GM13976 (cell line): ENCODE measurements at places on chromosomes 12 and 14.

DNA sequence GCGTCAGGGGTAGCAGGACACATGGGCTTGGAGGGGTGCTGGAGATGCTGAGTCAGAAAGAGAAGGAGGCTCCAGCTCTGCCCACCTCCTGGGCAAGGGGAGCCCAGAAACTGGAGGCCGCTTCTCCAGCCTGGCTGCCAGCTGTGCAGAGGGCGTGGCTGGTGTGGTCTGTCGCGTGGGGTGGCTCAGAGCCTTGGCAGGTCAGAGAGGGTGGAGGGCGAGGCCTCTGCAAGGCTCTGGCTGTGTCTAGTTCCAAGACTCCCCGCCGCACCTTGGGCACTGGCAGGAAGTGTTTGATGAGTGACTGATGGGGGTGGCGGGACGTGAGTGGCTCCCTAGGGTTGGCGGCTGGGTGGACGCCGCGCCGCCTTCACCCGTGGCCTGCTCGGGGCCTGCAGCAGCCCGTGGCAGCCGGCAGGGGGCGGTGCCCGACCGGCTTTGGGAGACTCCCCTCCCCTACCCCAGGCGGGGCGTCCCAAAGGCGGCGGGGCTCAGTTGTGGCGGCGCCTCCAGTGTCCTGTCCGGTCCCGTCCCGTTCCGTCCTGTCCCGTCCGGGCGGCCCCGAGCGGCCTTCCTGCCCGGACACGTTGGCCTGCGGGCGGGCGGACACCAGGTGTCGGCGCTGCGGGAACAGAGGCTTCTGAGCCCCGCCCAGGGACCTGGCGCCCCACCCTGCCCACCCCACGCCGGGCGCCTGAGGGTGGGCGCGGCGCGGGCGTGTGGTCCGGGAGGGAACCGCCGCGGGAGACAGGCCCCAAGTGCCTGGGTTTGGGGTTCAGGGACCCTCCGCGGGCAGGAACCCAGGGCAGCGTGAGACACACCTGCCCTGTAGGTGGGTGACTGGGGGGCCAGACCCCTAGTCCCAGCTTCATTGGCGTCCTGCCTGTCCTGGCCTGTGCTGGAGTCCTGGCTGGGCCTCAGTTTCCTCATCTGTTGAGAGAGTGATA, 39.7 kb downstream of the KRT80 start:
- peak; percentile 86 for DNase-seq

DNA sequence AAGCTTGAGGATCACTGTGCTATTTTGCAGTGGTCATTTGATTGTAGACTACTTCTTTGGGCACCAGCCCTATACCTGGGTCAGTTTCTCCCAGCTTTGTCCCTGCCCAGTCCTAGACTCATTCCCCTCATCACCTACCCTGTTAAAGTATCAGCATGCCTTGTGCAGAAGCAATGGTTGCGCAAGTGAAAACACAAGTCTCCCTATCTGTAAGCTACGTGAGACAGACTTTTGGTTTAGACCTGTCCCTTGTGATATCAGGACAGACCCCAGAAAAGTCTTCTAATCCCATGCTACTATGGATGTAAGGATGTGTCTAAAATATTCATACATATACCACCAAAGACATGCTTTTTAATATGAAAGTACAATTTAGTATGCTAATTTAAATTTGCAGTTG, 88.8 kb upstream of the ATP2B1 start:
- DNase-seq, result no peak

- no peak for DNase-seq
These were observed 51.0 kb upstream of the RIN3 start for GRCh38 chr14:92462568-92462967.

DNA sequence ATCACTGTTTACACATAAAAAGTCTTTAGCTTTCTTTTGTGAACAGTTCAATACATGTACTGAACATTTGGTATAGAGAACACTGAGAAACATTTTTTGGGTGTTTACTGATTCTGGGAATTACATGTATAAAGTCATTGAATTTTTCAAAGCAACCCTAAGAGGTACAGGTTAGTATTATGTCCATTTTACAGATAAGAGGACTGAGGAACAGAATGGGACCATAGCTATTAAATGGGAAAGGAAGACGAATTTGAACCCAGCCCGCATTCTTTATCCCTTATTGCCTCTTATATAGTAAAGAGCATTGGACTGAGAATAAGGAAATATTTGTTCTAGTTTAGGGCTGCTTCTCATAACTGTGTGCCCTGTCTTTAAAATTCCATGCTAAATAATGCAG, 889 bp upstream of the KANSL2 start:
- DNase-seq, result no peak

DNA sequence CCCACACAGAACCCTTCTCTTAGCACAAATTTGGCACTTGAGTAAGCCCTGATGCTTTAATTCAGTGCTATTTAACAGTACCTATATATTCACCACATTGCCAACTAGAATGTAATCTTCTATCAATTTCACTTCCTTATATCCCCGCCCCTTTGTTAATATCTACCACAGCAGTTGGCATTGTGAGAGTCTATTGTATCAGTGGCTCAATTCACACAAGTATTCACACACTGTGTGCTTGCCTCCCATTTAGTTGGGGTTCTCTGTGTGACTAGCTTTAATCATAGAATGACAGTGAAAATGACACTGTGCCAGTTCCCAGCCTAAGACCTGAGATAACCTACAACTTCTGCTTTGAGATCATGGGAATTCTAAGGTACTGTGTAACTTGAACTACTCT, 103.1 kb downstream of the SEC23A start:
- DNase-seq, result no peak

DNA sequence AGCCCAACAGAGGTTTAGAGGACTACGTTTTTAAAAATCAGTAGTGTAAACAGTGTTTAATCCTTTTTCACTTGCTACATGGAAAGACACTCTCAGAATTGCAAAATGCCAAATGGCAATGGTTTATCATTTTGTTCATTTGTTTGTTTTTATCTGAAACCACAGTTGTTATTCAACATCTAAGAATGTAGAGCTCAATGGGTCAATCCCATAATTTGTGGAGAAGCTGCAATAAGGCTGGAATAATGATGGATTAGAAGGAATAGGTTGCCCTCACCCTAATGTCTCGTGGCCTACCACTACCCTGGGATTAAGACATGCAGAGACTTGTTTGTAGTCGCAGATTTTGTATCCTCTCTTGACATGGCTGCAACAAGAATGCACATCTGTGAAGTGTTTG, 115.7 kb downstream of the LLPH start:
- no peak for DNase-seq

GRCh38 chr12:128983371-128983770, 130.1 kb downstream of the GLT1D1 start:
- DNase-seq, result no peak

DNA sequence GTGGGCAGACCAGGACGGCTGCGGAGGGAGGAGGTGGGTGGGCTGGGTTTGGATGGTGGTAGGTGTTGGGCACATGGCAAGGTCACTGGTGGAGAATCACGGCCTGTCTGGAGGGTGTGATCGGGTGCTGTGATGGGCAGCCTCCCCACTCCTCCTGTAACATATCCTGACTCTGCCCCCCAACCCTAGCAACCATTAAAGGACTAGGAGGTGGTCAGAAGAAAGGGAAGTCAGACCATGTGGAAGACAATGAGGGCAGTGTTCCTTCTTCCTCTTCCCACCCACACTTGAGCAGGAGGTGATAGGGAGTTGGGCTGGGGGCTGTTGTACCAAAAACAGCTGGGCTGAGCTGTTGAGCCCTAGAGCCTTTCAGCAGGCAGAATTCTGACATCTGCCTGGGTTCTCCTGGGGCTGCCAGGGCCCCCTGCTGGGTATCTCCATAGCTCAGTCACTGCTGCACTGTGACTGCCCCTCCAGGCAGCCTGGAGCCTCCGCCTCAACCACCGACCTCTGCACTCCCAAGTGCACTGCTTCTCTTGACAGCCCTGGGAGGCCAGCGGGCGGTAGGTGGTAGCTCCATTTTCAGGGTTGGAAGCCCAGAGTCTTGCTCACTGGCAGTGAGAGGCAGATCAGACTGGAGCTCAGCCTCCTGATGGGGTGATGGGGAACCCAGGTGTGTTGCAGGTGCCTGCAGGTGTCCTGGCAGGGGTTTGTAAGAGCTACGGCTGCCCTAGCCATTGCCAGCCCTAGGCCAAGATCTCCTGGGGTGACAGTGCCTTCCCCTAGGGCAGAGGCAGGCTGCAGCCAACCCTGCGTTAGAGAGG, 15.4 kb downstream of the VASH1 start:
- no peak for DNase-seq

GRCh38 chr12:58314610-58315009, 373.2 kb downstream of the ATP23 start:
- no peak for DNase-seq

DNA sequence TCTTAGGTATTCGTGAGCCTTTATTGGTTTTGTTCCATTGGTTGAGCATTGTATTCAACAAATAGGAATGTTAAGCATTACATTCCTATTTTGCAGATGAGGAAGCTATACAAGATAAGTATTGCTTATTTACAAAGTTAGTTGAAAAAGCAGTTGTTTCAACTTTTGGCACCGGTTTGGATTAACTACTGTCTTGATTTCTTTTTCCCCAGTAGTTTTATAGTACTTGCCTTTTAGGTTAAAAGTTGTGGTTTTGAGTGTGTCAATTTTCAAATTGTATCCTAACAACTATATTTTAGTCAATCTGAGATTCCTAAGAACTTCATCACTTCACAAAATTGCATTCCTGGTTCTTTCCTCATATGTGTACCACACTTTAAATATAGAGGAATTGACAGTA, 23.8 kb upstream of the MBIP start:
- DNase-seq, result no peak

- DNase-seq, result no peak
These were observed 144.1 kb upstream of the PELI2 start for GRCh38 chr14:55973911-55974630.

DNA sequence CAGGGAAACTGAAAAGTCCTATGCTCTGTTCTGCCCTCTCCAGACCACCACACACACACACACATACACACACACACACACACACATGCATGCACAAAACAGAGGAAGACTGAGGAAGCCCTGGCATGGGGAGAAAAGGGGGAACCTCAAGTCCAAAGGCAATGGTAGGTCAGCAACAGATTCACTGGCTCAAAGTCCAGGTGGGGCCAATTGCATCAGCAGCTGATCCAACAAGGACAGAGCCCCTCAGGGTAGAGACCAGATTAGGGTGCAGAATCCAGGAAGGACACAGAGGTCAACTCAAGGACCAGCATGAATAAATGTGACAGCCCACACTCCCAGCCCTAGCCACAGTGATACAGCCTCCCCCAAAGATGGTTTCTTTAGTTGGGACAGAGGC, 425.0 kb upstream of the SOX5 start:
- no peak for DNase-seq

GRCh38 chr14:64693810-64694165, 10.4 kb upstream of the PLEKHG3 start:
- DNase-seq, result no peak

DNA sequence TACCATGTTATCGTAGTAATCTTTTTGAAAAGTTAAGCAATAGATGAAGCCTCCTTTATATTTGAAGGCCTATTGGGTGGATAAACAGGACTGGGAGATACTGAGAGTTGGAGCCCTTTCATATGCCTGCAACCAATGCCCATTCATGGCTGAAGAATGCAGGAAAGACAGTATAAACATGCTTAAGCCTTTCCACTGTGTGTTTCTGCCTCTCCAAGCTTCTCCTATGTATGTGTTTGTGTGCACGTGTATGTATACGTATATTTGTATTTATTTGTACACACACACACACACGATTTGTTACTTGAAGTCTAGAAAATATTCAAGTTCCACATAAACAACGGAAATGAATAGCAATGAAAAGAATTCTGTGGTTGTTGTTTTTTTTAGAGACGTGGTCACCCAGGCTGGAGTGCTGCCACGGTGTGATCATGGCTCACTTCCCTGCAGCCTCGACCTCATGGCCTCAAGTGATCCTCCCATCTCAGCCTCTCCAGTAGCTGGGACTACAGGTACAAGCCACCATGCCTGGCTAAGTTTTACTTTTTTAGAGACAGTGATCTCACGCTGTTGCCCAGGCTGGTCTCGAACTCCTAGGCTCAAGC, 1453.5 kb downstream of the AACS start:
- no peak for DNase-seq

DNA sequence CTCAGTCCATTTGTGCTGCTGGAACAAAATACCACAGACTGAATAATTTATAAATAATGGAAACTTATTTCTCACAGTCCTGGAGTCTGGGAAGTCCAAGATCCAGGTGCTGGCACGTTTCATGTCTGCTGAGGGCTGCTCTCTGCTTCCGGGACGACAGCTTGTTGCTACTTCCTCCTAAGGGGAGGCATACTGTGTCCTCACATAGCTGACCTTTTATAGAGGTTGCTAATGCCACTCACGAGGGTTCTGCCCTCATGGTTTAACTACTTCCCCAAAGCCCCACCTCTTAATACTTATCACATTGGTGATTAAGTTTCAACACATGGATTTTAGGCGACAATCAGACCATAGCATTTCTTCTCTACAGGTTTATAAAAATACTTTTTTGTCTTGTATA, 411.1 kb downstream of the NRXN3 start:
- DNase-seq, result no peak

GRCh38 chr12:27277846-27278260, 33.8 kb downstream of the STK38L start:
- DNase-seq, result peak; percentile 43

- DNase-seq, result no peak
These were observed 7.9 kb downstream of the FAIM2 start for GRCh38 chr12:49895773-49896172.

GRCh38 chr14:55901291-55901690, 216.9 kb upstream of the PELI2 start:
- DNase-seq, result no peak

DNA sequence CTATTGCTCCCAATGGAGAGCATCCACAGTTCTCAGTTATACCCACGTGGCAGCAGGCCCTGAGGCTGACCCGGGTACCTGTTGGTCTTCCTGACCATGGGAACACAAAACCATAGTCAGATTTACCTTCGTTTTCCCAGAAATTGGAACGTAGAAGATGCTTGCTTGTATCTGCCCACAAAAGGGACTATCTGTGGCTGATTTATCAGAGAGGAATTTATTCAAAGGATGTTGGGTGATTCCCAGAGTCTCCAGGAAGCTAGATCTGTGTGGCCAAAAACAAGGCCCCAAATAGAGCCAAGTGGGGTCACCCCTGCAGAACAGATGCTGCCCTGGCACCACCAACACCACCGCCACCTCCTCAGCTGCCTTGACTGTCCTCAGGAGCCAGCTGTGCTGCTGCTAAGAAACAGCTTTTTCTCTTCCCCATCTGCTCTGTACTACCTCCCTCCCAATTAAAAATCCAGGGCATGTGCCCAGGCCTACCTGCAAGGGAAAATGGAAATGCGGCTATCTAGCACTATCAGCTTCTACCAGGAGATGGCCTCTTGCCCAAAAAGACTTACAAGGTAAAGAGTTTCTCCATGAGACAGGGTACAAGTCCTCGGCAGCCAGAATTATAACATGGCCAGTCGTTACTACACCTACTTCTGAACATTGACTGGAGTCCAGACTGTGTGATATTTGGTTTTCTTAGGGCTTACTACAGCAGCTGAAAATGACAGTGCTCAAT, 128.6 kb upstream of the PLEKHG7 start:
- DNase-seq, result no peak

DNA sequence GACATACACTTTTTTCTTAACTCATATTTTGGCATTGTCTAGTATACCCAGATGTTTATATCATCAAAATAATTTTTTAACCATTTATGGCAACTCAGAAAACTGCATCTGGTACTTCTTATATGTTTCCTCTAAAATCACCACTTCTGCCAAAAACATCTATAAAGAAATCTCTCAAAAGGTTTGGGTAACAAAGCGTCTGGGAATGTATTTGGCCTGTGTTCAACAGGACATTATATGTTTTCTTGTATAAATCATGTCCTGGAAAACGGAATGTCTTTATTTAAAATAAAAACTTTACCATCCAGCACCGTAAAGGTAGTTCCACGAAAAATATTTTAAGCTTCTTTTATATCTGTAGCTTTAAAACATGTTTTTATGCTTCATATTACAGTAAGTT, 36.1 kb upstream of the FBLN5 start:
- no peak for DNase-seq
